CD4-positive, alpha-beta T cell treated with Interleukin-12 subunit alpha and Interleukin-12 subunit beta, for 1 hour (primary cell): ENCODE measurements at places on chromosomes 7 and 10.
A peak's percentile ranks its signal among the peaks of the same experiment; 100 is the strongest.

DNA sequence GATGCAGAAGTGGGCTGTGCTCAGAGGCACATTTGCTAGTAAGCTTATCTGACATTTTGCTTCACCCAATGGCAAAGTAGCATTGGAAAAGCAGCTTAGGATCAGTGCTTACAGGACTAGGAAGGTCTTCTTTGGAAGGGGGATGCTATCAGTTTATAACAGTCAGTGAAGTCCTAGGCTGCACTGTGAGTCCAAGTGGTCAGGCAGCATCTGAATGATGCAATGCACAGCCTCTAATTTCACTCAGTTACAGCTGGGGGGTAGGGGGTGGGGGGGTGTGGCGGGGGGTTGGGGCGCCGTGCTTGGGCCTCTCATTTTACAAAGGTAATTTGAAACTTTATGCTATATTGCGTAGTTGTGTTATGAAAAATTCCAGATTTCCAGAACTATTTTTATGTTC lies 652.3 kb upstream of the MGMT start:
- no peak for DNase-seq

GRCh38 chr7:55314967-55315366 lies 50.2 kb upstream of the LANCL2 start:
- DNase-seq, result no peak

DNA sequence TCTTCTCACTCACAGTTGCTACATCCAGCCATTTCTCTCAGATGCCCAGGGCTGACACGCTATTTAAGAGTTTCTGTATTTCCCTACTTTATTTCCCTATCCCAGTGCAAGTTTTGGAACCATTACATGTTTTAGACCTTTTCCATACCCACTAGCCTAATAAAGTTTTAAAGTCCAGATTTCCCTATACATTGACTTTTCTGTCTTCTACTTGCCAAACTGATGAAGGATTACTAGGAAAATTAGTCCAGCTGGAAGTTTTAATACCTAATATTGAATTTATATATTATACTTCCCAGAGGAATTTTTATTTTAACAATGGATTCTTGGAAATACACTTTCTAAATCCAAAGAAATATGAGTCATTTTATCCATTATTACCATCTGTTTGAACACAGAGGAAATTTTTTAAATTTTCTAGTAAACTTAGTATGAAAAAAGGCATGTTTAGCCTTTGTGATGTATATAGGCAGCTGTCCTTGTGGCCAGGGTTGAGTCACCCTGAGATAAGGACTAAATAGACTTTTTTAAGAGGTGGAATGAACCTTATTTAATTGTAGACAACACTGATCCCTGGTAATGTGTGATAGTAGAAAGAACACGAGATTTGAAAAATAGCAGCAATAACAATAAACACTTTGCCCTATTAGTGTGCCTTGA lies 205.0 kb downstream of the TFEC start:
- DNase-seq, result no peak

DNA sequence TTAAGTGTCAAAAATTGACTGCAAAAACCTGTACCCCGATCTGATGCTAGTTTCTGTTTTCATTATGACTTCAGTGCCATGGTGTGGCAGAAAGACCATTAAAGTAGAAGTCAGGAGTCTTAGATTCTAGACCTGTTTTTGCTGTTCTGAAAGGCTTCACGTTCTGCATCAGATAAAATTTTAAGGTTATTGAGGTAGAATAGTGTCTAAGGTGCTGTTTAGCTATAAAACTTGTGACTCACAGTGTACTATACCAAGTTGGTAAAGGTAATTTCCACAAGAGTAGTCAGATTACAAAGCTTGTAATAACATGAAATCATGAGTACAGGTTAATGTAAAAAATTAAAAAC lies 38.6 kb downstream of the ZNRF2 start:
- peak; percentile 41 for DNase-seq
